ENCODE measurements at places on chromosomes 1 and 21.

- DNase-seq = peak; percentile 56
These were observed 29.1 kb upstream of the PLA2G4A start for GRCh38 chr1:186799689-186800054.

GRCh38 chr1:192363177-192363576, 46.4 kb downstream of the RGS21 start:
- no peak for DNase-seq

DNA sequence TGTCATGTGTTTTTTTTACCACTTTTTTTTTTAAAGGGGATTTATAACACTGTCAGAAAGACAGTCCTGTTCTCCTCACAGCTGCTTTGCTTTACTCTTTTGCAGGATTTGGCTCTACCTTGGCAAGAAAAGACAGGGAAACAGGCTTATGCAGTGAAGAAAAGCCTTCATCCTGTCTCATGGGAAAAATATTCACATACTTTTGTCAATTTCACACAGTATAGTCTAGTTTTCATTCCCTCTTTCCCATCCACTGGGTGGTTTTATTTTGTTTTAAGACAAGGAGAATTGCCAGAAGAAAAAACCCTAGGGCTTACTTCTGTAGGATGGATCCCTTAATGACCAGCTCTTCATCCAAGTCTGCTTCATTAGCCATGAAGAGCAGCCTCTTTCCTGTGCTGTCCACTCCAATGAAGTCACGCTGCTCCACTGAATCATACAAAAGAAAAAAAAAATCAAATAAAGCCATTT, 60.0 kb downstream of the EIF2B3 start:
- DNase-seq = no peak

- peak; percentile 48 for DNase-seq
These were observed 56.1 kb downstream of the MEF2D start for GRCh38 chr1:156444407-156445001.

- DNase-seq = no peak
These were observed 12.8 kb downstream of the FAAP20 start for GRCh38 chr1:2181752-2182151.

- peak; percentile 92 for DNase-seq
These were observed at the start of gene IFI44 for GRCh38 chr1:78649628-78650027. Gene IFI44, plus strand, starts transcription at chr1:78649831. Its CDS starts 365 bp downstream, at chr1:78650196.

DNA sequence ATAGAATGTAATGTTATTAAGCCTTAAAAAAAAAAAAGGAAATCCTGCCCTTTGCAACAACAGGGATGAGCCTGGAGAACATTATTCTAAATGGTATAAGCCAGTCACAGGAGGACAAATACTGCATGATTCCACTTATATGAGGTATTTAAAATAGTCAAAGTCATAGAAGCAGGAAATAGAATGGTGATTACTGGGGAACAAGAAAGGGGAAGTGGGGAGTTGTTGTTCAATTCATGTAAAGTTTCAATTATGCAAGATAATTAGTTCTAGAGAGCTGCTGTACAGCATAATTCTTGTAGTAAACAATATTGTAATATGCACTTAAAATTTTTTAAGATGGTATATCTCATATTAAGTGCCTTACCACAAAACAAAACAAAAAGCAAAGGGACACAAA, 13.2 kb downstream of the FCER1A start:
- no peak for DNase-seq

DNA sequence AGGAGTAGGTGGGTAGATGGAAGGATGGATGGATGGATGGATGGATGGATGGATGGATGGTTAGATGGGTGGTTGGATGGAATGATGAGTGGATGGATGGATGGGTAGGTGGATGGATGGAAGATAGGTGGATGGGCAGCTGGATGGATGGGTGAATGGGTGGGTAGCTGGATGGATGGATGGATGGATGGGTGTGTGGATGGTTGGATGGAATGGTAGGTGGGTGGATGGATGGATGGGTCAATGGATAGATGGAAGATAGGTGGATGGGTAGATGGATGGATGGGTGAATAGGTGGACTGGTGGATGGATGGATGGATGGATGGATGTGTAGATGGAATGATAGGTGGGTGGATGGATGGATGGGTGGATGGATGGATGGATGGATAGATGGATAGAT, 164.0 kb upstream of the VAMP3 start:
- no peak for DNase-seq

- no peak for DNase-seq
These were observed 624 bp downstream of the RIPK4 start for GRCh38 chr21:41765973-41766882.

DNA sequence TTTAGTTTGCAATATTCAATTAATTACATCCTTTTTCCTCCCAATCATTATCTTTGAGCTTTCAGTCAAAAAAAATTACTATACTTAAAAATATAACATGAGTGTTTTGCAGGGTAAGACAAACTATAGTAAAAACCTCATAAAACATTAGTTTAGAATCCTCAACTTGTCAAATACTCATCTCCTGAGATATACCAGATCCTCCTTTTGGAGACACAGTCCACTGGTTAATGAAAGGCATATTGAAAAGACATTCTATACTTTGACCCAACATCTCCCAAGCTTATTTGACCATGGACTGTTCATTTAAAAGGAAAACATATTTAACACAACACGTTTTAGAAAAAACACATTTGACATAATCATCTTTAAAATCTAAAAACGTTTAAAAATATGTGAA, 52.8 kb downstream of the NRIP1 start:
- DNase-seq = no peak

DNA sequence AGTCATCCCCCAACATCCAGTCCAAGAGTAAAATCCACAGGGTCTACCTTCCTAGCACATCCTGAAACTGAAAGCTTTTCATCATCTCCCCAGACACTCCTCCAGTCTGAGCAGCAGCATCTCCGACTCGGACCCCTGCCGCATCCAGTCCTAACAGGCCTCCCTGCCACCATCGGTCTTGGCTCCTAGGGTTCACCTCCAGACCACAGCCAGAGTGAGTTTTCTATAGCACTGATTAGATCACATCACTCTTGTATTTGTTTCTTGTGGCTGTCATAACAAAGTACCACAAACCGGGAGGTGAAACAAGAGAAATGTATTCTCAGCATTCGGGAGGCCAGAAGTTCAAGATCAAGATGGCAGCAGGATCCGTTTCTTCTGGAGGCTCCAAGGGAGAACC, 187.8 kb downstream of the TOMM20 start:
- no peak for DNase-seq

DNA sequence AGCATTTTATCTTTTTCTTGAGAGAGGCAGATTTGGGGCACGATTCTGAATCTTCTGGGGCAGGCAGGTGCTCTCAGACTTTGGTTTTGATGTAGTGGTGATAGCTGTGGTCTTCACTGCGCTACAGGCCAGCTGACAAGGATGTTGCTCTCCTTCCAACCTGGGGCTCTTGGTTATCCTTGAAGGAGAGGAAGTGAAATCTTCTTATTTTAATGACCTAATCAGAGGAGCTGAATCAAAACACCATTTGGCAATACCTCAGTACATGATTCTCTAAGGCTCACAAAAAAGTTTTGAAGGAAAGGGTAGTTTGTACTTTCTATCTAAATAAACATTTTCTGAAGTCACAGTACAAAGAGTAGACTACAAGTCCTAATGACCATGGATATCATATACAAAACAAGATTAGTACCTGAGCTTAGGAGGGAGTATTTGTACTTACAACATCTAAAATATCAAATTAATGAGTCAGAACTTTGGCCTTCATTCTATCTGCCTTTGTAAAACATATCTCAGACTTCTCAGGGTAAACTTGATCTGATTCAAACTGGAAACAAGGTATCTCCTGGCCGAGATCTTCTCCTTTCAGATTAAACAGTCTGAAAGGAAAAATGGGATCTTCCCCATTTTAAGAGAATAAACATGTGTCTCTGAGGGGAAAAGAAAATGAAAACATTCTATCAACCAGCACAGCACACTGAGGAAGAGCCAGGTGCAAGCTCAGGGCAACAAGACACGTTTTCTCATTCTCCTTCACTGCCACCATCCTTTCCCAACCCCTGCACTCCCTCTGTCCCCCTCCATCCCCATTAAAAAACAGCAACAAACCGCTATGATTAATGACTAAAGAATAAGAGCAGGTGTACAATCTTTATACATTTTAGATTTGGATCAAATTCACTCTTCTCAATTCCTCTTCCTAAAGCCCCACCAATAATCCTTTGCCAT, 69.2 kb downstream of the SH3GLB1 start:
- no peak for DNase-seq

DNA sequence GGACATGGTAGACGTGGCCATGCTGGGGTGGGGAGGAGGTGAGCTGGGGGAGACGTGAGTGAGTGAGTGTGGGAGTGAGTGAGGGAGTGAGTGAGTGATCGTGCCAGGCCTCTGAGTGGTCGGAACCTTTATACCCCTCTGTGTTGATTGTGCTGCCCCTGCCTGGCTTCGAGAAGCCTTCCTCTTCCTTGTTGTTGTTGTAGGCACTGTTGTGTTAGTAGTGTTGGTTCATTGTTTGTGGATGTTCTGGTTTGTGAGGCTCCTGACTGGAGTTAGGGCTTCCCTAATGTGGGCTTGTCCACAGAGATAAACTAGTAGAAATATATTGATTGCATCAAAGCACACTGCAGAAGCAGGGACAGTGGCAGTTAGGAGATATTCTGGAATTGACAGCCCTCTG, at the start of gene KRTAP10-3:
TSS of gene KRTAP10-3 (minus strand) at position 101 of the 400 bp plus-strand sequence. CDS start at position 21, 80 bp downstream.
- DNase-seq = no peak

- no peak for DNase-seq
These were observed 90.7 kb downstream of the ZNF281 start for GRCh38 chr1:200319148-200319547.

DNA sequence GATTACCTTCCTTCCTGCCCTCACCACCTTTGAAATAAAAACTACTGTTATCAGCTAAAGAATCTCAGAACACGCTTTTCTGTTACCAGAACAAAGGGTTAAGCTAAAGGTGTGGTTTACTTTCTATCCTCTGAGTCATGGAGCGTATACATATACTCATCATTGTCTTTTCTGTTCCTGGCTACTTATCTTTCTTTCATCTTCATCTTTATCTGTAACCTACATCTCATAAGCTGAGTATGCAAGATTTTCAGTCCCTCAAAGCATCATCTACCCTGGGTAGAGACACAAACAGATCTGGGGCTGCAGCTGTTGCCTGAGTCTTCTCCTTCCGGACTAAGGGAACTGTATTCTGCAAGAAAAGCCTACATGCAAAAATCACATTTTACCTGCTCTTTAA, 75.6 kb downstream of the LMO4 start:
- no peak for DNase-seq

DNA sequence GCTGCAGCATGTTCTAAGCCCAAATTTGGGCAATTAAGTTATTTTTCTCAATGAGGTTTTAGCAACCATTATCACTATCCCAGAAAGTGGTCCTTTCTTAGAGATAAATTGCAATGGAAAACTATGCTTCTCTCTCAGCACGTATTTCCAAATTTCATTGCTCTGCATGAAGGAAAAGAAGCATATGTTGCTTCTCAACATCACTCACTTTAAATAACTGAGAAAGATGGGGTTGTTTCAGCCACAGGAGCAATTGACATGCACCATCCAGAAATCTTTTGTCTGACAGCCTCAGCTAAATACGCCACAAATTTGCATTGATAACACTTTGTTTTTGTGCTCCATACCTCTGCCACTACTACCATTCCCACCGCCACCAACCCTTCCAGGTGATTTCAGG, 157.6 kb upstream of the PKN2 start:
- DNase-seq = no peak

All from MM.1S (cell line).